ENCODE measurements at places on chromosomes 3 and 15.

GRCh38 chr15:91231703-91232102, 131.6 kb downstream of the SV2B start:
- DNase-seq, result no peak

DNA sequence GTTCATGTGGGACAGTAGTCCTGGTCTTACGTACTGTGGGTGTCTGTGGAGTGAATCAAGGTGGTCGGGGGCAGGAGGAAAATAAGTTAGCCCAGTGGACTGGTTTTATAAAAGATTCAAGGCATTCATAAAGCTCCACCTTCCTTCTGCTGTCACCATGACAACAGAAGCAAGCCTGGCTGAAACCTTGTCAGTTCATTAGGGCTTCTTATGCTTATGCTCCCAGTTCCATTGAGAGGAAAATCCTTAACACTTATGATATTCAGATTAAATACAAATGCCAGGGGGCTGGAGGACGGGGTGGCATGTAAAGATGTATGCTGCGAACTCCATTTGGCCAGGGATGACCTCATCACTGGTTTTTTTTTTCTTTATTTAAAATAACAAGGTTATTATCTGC, 283.1 kb upstream of the ATP10A start:
- no peak for DNase-seq

GRCh38 chr3:44506961-44507360, 29.5 kb upstream of the ZNF445 start:
- no peak for DNase-seq

GRCh38 chr3:56351537-56351936, 116.7 kb downstream of the ERC2 start:
- DNase-seq, result no peak

- DNase-seq, result no peak
Observed at GRCh38 chr15:41536866-41537265, 7.2 kb downstream of the RPAP1 start.

- DNase-seq, result no peak
Observed at GRCh38 chr15:97902140-97902780, 58.2 kb upstream of the ARRDC4 start.

DNA sequence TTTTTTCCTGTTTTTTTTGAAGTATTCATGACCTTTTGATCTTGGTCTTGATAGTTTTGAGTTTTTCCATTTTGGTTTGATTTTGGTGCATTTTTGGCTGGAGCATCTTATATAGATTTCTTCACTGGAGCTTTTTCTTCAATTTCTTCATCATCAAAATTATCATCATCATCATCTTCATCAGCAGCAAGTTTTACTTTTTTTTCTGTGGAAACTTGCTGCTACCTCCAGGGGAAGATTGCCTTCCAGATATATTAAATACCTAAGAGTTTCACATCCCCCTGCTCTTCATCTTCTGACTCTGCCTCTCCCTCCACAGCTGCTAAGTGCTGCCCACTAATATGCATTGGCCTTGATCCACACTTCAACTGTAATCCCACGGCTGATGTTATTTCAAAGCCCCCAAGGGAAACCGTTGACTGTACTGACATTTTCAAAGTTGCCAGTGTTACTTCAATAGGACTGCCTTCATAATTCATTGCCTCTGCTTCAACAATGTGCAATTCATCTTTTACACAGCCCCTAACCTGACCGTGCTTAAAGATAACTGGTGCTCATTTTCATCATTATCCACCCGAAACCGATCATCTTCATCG, 151.7 kb downstream of the NR1D2 start:
- no peak for DNase-seq

DNA sequence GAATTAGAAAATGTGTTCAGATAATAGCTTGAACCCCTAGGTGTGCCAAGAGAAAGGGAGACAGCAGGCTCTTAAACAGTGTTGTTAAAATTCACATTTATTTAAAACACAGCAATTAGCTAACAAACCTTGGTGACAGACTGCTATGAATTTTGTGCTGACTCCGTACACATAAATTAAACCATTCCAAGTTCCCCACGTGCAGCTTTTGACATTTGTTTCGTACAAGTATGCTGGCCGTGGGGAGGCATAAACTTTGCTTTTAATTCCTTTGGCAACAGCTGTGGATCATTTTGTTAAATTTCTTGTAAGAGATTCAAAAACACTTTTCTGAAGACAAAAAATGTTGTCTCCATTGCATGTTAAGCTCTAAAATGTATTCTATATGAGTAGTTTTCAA, 465.3 kb downstream of the FGF12 start:
- DNase-seq, result no peak

DNA sequence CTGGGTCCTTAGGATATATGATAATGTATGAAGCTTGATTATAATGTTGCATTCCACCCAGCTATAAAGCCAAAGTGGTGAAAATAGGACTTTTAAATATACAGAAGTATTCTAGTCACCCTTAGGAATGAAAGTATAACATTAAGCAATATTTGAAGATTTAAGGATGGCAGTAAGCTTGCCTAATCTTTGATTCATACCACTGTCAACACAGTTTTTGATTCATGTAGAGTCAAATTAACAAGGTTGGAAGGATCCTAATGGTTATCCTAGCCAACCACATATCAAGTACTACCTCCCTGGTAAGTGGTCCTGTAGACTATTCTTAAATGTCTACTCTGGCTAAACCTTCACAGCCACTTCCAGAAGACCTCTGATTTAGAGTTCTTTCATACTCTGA, 18.6 kb downstream of the ARIH1 start:
- DNase-seq, result no peak

DNA sequence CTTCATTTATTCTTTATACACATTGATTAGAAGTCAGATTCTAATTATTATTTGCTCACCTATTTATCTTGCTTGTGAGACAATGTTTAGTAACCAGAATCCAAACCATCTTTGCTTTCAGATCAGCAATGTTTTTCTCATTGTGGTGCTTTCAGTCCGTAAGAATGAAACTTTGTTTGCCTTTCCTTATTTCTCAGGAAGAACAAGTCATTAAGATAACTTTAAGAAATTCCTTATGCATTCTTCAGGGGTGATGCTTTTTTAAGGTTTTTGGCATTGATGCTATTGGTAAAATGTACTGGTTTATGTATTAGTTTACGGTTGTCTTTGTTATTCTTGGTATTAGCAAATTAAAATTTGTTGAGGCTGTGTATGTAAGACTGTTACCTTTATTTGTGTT, 120.8 kb upstream of the POU1F1 start:
- no peak for DNase-seq

- DNase-seq, result no peak
Observed at GRCh38 chr15:39472621-39473297, 108.1 kb upstream of the THBS1 start.

DNA sequence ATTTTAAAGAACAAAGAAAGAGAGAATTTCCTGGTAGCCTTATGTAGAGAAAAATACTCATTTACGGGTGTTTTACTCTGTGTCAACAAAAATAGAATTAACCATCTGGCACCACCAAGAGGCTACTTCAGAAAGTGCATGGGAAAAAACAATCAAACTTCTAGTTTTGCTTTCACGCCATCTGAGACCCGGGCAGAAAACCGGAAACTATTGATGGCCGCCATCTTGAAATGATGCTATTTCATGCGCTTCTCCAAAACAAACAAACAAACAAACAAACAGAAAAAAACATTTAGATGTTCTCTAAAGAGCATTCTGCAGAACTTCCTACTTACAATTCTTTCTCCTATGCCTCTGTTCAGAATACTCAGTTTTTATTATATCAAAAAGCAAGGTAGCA, 49.4 kb upstream of the SYNPR start:
- no peak for DNase-seq

- no peak for DNase-seq
Observed at GRCh38 chr15:61794881-61795280, 265.4 kb downstream of the VPS13C start.

DNA sequence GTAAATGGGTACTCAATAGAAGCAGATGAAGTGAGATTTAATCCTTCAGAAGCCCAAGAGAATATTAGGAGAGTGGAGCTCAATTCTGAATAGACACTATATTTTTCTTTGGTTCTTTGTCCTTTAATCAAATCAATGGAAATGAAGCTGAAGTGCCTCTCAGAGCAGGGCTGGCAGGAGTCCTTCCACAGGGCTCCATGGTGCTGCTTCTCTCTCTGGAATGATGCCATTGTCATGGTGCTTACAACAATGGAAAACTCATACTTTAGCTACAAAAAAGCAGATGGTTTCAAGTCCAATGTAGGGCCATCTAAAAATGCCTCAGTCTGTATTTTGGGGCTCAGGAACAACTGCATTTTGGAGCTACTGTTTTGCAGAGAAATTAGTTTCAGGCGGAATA, 125.1 kb downstream of the SNRK start:
- no peak for DNase-seq

DNA sequence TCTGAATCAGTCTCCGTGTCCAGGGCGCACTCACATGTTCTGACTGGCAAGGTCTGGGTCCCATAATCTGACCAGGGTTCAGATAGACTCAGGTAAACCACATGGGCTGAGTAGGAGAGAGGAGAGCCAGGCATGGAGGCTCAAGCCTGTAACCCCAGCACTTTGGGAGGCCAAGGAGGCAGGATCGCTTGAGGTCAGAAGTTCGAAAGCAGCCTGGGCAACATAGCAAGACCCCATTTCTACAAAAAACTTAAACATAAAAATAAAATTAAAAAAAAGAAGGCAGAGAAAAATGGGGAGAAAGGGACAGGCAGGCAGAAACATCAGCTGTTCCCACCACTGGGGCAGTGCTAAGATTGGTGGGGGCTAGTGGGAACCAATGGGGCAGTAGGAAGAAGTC, 5.4 kb downstream of the TMEM43 start:
- DNase-seq, result no peak

DNA sequence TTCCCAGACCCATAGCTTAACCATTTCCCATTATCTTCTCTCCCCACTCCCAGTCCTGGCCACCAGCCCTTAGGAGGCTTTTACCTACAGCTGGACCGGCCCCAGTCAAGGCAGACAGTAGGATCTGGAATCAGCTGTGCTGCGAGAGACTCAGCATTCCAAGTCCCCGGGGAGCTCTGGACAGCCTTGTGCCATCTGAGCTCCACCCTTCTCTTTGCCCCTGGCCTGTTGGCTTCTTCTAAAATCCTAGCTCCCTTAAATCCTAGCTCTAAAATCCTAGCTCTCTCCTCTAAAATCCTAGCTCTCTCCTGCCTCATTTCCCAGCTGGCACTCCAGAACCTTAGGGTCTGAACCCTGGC, 21.3 kb downstream of the MEGF11 start:
- DNase-seq, result no peak

DNA sequence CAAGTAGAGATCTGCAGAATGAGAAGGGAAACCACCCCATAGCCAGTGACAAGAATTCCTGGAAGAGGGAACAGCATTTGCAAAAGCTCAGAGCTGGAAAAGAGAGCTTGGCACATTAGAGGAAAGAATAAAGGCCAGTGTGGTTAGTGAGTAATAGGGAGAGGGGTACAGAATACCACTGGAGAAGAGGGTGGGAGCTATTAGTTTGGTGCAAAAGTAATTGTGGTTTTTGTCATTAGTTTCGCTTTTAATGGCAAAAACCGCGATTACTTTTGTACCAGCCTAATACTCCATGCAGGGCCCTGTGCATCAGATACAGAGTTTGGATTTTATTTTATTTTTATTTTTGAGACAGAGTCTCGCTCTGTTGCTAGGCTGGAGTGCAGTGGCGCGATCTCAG, 9.8 kb downstream of the SLC24A1 start:
- no peak for DNase-seq

DNA sequence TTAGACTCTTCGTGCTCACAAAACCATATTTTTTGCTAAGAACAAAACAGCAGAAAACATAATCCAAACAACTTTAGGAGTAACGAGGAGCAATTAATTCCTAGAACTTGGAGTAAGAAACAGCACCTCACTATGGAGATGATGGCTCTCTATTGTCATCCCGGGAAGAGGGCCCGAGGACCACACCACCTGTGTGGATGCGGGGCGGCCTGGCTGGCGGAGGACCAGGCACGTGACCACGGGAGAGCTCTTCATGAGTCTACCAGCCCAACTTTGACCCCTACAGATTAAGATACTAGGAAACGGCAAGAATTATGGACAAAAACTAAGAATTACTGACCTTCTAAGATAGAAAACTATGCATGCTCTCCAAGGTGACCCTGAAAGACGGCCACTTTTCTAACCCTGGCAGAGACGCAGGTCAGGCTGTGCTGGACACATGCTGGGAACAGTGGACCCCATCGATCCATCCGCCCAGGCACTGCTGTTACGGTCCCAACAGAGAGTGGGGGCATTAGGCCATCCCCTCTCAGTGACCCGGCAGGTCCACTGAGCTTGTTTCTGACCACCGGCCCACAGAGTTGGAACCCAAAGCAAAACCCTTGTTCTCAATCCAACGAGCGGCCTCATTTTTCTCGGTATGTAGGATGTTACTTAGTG, 13.1 kb upstream of the OCA2 start:
- DNase-seq, result no peak

DNA sequence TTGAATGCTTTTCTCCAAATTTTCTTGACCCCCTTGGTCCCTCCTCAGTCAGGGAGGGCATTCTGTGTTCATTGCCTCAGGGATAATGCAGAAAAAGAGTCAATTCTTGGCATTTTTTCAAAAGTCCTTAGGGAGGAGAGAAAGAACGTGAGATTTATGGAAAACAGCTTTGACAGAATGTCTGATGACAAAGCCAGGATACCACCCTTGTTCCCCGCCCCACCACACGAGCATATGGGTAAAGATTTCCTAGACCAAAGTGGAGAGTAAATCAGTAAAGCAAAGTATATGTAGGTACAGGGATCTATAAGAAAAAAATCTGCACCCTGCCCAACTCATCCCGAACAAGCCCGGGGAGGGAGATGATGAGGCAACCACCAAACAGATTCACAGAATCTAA, 11.2 kb downstream of the SRGAP3 start:
- no peak for DNase-seq

DNA sequence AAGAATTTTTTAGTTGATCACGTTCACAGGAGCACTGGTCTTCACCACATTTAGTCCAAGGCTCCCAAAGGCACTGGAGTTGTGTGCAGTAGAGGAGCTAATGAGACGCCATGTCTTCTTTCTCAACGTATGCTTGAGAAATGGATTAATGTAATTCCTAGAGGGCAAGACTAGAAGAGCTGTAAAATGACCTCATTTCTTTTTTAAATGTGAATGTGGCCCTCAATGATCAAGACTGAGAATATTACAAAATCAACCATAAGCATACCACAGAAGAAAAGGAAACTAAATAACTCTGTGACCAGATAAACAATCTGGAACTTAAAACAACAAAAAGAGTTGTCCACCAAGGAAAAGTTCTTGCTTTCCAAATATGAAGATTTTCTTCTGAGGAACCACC, 112.1 kb upstream of the THBS1 start:
- no peak for DNase-seq

- no peak for DNase-seq
Observed at GRCh38 chr3:194259982-194260766, 91.0 kb downstream of the CPN2 start.

GRCh38 chr3:172150913-172151650, 111.7 kb downstream of the FNDC3B start:
- DNase-seq, result no peak
